ENCODE measurements at places on chromosomes 6 and 20.

GRCh38 chr6:157209865-157210530 lies 113.3 kb downstream of the TMEM242 start:
- no peak for DNase-seq

- DNase-seq, result no peak
Observed at GRCh38 chr6:140817176-140817575, 1315.5 kb upstream of the GJE1 start.

GRCh38 chr6:123064038-123064437 lies 68.0 kb downstream of the CLVS2 start:
- DNase-seq, result no peak

DNA sequence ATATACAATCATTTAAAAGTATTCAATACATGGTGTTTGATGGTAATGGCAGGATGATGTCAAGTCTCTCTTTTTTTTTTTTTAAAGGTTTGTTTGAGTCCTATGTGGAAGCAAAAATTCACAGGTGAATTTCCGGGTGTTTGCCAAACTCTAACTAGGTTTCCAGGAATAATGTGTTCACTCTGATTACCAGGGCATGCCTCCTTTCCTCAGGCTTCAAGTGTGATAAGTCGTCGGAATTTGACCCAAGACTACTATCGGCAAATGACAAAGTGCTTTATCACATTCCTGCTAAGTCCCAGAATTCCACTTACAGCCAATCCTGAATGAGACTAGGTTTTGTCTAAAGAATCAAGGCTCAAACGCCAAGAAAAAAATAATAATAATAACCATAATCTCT lies 7.3 kb downstream of the OARD1 start:
- no peak for DNase-seq

DNA sequence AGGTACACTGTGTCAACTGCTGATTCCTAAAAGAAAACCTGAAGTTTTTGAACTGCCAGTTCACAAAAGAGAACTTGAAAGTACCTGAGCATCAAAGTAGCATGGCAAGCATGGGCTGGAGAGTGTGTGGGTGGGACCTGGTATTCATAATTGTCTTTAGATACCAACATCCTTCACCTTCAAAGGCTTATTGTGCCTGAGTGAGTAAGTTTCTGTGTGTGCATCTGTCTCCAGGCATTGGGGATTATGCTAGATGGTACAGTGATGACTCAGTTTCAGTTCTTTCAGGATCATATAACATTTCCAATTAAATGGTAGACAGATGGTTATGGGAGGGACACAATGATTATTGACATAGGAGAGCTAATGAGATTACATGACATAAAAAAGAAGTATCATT lies 238.5 kb downstream of the ZFAND3 start:
- peak; percentile 97 for DNase-seq

Measured in NCI-H2171 treated with DMSO at 0.1 percent for 48 hours (cell line).